ENCODE measurements at places on chromosomes 7 and 10.

- no peak for DNase-seq
These were observed 487.6 kb upstream of the MGMT start for GRCh38 chr10:128979405-128979804.

- DNase-seq = peak; percentile 5
These were observed 42.8 kb upstream of the SEPHS1 start for GRCh38 chr10:13390604-13391522.

DNA sequence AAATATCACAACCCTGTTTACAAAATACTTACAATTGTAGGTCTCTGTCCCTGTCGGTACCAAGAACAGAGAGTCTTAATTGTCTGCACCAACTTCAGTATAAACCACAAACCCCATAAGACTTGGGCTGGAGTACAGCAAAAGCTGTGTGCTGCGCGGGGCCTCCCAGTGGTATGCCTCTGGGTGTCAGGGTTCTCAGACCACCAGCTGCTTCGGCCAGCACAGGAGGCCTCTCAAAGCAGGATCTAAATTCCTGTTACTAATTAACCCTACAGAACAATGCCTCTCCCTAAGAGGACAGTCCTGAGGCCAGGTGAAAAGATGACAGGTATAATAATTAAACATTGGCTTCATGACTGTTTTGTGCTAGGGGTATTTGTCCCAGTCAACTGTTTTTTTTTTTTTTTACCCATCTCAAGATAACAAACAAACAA is 957 bp upstream of the SVIL start:
- DNase-seq = peak; percentile 7

- DNase-seq = no peak
These were observed 264.4 kb downstream of the SORCS1 start for GRCh38 chr10:106900016-106900652.

DNA sequence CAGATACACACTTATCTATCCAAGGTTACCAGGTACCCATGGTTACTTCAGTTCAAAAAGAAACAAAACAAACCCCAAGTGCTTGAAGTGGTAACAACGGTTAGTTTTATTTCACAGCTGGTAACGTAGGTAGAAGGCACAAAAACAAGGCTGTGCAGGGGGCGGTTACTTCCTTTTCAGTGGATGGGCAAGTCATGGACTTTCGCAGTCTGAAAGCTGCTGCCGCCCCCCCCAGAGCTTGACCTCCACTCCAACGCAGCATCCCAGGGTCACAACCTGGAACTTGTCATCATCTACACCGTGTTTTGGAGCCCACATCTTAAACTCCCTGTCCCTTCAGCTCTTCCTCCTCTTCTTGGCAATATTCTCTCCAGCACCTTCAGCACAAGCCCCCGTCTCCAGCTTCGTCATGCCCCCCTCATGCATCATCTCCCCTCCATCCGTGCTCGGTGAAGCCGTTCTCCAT is 181.2 kb upstream of the ITGB1 start:
- DNase-seq = no peak
